ENCODE measurements at places on chromosomes 3 and 15.

DNA sequence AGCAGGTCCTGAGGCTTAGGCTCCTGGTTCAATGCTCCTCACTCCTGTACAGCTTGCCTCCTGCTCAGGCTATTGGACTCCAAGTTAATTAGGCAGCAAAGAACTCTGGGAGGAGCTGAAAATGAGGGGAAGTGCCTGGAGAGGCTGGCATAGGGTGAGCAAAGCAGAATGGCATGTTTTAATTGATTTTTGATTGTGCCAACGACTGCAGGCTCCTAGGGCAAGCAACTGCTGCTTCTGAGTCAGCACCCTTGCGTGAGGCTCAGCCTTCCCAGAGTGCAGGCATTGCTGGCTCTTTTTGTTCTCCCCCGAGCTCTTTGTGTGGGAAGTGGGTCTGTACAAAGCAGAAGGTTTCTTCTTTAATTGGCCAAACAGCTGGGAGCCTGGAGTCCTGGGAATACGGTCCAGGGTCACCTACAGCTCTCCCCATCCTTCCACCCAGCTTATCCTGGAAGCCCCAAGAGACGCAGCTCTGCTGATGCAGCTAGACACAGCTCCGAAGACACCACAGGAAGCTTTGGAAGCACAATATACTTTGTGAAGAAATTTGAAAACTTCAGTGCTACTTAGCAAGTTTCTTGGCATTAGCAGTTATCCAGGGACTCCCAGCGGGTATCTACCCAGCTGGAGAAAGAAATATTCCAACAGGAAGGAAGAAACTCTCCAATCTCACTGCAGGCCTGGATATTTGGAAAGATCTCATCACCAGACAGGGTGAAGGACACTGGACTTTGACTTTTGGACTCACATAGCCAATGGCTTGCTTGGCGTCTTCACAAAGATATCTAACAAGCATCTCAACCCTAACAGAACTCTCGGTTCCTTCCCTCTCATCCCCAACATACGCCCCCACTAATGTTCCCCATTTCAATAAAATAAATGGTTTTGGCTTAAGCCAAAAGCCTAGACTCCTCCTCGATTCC is 76.8 kb downstream of the BDH1 start:
- DNase-seq = no peak

- DNase-seq = no peak
These were observed 70.1 kb downstream of the SMAD3 start for GRCh38 chr15:67135494-67135893.

GRCh38 chr3:44976002-44976815 is at the start of the genes EXOSC7 and ZDHHC3:
Gene EXOSC7 (plus strand): TSS chr3:44976244. CDS start chr3:44976278, 34 bp downstream.
Gene ZDHHC3 (minus strand): TSS chr3:44976174. CDS start chr3:44959436, 16,738 bp downstream.
- DNase-seq = peak; percentile 82

GRCh38 chr3:135576751-135577150 is 388.8 kb upstream of the PPP2R3A start:
- DNase-seq = no peak

GRCh38 chr3:52437326-52438103 is 7.4 kb downstream of the SEMA3G start:
- DNase-seq = no peak

DNA sequence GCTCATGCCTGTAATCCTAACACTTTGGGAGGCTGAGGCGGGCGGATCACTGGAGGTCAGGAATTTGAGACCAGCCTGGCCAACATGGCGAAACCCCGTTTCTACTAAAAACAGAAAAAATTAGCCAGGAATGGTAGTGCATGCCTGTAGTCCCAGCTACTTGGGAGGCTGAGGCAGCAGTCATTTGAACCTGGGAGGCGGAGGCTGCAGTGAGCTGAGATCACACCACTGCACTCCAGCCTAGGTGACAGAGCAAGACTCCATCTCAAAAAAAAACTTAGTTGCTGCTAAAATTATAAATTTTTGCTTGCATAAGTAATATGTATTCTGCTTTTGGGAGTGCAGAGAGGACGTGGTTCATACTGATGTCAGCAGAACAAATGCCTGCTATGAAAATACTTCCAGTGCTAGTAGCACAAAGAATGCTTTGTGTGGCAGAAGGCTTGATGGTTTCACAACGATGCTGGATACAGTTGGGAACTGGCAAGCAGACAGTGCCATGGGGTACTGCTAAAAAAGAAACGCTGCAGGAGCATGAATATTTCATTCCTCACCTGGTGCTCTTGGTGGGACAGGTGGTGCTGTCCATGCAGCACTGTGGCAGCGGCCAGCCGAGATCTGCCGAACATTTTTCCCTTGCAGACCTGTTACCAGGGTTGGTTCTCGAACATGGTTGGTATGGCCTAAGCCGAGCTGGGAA is 31.1 kb downstream of the FBXL22 start:
- DNase-seq = no peak

GRCh38 chr15:65466901-65467300 is 44.2 kb upstream of the IGDCC4 start:
- no peak for DNase-seq

GRCh38 chr3:169772305-169772896 is 795 bp upstream of the MYNN start:
- no peak for DNase-seq

GRCh38 chr3:115239717-115240116 is 92.6 kb upstream of the ZBTB20 start:
- no peak for DNase-seq

DNA sequence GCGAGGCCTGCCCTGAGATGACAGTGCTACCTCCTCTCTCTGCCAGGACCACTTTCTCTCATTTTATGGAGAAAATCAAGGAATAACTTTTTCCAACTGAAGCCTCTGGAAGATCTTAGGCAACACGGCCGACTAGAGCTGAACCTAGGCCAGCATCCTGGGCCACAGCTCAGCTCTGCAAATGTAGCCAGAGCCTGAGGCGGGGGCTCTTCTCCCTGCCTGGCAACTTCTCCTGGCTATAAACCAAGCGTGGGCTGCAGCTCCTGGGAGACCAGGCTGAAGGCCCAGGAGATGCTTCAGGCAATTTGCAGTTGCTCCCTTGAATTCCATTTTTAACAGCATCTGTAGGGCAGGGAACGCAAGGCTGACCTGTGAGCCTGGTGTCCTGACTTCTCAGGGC is 74.9 kb downstream of the CEMIP start:
- DNase-seq = no peak

GRCh38 chr3:178459038-178459410 is 77.2 kb upstream of the KCNMB2 start:
- DNase-seq = no peak

GRCh38 chr15:32029409-32029861 is 880 bp upstream of the CHRNA7 start:
- DNase-seq = no peak

DNA sequence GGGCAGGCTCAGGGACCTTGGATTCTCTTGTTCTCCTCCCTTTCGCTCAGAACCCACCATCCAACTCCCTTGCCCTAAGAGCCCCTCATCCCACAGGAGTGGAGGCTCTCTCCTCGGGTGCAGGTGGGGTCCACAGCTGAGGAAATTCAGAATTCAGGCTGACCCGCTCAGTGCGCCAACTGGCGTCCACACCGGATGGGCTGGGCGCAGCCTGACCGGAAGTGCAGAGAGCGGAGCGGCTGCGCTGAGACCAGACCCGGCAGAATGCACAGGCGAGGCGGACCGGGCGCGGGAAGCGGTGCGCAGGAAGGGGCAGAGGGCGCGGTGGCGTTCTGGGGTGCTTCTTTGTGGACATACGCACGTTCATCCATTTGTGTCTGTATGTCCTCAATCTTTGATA is 210.4 kb upstream of the NDN start:
- no peak for DNase-seq

DNA sequence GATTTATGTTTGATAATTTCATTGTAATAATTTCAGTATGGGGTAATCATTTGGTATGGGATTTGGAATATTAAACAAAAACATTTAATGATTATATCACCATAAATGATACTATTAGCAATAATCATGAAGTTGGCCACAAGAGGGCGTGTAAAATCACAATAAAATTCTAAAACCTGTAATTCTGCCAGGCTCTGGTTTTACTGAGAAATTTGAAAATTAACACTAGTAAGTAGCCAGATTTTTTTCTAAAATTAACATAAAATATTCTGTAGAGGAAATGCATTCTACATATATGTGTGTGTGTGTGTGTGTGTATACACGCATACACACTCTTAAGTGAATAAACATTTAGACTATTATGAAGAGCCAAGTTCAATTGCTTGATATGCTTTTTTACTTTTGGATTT is 40.5 kb downstream of the FEZF2 start:
- no peak for DNase-seq

DNA sequence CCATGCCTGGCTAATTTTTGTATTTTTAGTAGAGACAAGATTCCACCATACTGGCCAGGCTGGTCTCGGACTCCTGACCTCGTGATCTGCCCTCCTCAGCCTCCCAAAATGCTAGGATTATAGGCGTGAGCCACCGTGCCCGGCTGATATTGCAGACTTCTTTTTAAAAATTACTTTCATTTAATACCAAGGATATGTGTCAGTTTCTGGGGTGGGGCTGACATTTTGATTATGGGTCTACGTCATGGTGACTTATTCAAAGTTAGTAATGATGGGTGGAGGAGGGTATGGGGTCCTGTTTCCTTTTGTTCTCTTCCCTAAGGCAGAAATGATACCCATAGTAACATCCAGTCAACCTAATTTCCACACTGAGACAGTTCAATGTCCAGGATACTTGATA is 34.7 kb downstream of the GBE1 start:
- DNase-seq = no peak

DNA sequence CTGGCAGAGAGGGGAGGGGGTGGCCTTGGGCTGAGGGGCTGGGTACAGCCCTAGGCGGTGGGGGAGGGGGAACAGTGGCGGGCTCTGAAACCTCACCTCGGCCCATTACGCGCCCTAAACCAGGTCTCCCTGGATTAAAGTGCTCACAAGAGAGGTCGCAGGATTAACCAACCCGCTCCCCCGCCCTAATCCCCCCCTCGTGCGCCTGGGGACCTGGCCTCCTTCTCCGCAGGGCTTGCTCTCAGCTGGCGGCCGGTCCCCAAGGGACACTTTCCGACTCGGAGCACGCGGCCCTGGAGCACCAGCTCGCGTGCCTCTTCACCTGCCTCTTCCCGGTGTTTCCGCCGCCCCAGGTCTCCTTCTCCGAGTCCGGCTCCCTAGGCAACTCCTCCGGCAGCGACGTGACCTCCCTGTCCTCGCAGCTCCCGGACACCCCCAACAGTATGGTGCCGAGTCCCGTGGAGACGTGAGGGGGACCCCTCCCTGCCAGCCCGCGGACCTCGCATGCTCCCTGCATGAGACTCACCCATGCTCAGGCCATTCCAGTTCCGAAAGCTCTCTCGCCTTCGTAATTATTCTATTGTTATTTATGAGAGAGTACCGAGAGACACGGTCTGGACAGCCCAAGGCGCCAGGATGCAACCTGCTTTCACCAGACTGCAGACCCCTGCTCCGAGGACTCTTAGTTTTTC is 4.9 kb downstream of the ISL2 start:
- DNase-seq = no peak

GRCh38 chr15:88985547-88986393 is 72.6 kb upstream of the MFGE8 start:
- DNase-seq = no peak

GRCh38 chr3:177476921-177477435 is 279.7 kb upstream of the TBL1XR1 start:
- no peak for DNase-seq

GRCh38 chr15:35136321-35137189 is 51.5 kb upstream of the NANOGP8 start:
- no peak for DNase-seq

DNA sequence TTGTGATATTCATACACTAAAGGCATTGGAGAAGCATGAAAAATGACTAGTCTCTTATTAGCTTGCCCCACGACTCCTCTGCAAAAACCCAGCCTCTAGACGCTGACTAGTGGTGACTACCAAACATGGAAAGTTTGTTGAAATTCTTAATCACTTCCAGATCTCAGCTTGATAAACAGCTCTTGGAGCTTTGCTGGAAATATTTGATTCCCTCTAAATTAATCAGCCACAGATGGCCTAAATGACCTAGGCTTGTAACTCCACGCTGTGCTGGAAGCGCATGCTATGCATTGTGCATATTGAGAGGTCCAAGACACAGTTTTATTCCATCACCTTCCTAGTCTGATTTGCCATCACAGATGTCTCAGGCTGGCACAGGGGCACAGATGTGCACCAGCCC is 244.7 kb upstream of the ST8SIA2 start:
- no peak for DNase-seq

GRCh38 chr3:34361921-34362320 is 563.5 kb downstream of the PDCD6IP start:
- no peak for DNase-seq

- DNase-seq = no peak
These were observed 84.4 kb upstream of the GOLGA6B start for GRCh38 chr15:72570059-72570458.

DNA sequence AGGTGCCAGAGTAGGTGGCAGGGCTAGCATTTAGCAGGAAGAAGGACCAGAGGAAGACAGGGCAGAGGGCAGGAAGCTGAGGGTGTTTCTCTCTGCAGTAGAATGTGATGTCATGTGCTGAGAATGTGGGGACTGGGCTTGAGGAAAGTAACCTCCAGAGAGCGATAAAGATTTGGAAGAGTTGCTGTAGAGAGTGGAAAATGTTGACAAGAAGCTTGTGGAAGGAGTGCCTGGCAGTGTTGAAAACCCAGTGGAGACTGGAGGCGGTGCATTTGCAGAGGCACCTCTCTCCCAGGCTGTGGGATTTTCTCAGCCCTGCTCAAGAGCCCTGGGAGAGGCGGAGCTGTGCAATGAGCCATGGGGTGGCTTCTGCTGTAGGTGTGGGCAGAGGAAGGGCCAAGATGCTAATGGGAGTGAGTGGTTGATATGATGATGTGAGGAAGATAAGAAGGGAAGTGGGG is 54.8 kb downstream of the MESD start:
- DNase-seq = no peak

DNA sequence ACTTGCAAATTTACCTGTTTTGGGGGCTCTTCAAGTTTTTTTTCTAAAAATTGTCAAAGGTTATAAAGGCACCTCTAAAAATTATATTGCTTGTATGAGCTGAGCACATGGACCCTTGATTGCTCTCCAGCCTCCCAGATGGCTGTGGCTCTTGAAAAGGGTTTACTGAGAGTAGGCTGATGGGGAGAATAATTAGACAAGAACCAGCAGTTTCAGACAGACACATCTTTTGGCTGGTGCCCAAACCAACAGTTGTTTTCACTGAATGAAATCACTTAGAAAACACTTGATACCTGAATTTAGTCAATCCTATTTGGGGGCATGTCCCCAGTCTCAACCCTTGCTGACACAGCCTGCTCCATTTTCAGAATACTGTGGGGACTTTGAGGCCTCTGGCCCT is 217.6 kb downstream of the KBTBD8 start:
- DNase-seq = no peak

- DNase-seq = no peak
These were observed 487.5 kb upstream of the KCNMB2 start for GRCh38 chr3:178048768-178049167.

DNA sequence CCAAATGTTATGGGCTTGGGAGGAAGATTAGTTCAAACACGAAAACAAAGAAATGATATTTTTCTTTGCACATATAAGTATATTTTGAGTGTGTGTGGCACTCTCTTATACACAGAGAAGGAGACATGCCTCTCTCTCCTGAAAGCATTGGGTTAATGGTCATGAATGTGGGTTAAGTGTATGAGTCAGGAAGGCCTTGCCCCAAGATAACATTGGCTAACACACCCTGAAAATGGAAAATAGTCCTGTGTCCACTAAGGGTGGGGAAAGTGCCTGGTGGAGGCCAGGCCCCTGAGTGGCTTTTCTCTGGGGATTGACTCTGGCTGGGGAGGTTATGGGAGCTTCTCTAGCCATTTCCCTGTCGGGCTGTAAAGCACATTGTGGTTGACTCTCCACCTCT is 332.7 kb upstream of the ONECUT1 start:
- no peak for DNase-seq
